ENCODE measurements at places on chromosomes 3 and 15. TPM values are rescaled to one million over a fixed set of nuclear protein-coding genes. Genes with fewer than 3 reads are reported as not detected.

GRCh38 chr3:100880072-100880471 is 113.1 kb downstream of the ABI3BP start:
- no peak for DNase-seq
- no peaks in the 10 kb centered on the region for H3K27me3 ChIP-seq
- H3K4me1 ChIP-seq = peaks cover 36% of the 10 kb centered on the region
- H3K4me3 ChIP-seq = no peak overlapping the region
- H3K36me3 ChIP-seq = no peaks in the 10 kb centered on the region

GRCh38 chr15:92930776-92931175 is 30.7 kb downstream of the CHD2 start:
- peak; percentile 91 for DNase-seq
- H3K4me3 ChIP-seq = peak overlapping the region; percentile 5
- no peaks in the 10 kb centered on the region for H3K27me3 ChIP-seq

DNA sequence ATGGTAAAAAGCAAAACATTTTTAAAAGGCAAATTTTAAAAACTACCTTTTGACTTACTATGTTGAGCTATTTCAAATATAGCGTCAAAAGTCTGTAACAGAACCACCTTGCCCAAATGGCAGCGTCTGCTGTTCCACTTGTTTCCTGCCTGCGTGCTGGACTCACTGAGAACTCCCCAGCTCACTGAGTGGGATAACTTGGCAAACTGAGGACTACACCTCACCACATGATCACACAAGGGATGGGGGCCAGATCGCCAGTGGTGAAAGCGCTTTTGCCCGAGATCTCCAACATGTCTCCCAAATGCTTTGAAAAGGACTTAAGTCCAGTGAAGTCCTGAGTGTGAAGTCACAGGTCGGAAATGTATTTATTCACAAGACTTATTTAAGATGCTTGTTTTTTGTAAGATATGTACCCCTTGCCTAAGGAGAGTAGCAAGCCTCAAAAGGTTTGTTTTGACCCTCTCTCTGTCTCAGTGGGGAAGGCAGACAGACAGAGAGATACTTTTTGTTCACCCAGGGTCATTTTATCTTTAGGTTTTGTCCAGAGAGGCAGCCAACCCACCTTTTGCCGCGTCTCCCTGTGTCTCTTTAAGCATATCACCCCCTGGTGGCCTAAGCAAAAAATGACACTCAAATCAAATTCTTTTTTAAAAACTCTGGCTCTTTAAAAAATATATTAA is 192.6 kb downstream of the PDZRN3 start:
- peak; percentile 28 for DNase-seq
- peaks cover 22% of the 10 kb centered on the region for H3K4me1 ChIP-seq
- no peak overlapping the region for H3K4me3 ChIP-seq
- no peak overlapping the region for H3K27ac ChIP-seq
- H3K27me3 ChIP-seq = peaks cover 7% of the 10 kb centered on the region

DNA sequence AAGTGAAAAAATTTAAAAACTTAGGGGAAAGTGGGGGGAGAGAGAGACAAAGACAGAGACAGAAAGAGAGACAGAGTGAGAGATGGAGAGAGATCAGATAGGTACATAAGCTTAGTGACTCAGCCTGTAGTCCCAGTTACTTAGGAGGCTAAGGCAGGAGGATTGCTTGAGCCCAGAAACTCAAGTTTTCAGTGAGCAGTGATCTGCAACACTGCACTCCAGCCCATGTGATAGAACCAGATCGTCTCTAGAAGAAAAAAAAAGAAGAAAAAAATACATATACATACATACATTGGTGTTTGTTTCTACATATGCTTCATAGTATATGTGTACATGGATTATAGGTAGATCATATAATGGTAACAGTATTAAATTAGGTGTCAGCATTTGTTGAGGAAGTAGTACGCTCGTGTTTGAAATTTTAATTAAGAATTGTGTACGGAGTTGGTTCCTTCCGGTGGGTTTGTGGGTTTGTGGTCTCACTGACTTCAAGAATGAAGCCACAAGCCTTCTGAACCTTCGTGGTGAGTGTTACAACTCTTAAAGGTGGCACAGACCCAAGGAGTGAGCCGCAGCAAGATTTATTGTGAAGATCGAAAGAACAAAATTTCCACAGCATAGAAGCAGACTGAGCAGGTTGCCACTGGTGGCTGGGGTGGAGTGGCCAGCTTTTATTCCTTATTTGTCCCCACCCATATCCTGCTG is 38.3 kb upstream of the SNRPN start:
- DNase-seq = no peak
- H3K4me3 ChIP-seq = no peak overlapping the region
- H3K27ac ChIP-seq = no peak overlapping the region

DNA sequence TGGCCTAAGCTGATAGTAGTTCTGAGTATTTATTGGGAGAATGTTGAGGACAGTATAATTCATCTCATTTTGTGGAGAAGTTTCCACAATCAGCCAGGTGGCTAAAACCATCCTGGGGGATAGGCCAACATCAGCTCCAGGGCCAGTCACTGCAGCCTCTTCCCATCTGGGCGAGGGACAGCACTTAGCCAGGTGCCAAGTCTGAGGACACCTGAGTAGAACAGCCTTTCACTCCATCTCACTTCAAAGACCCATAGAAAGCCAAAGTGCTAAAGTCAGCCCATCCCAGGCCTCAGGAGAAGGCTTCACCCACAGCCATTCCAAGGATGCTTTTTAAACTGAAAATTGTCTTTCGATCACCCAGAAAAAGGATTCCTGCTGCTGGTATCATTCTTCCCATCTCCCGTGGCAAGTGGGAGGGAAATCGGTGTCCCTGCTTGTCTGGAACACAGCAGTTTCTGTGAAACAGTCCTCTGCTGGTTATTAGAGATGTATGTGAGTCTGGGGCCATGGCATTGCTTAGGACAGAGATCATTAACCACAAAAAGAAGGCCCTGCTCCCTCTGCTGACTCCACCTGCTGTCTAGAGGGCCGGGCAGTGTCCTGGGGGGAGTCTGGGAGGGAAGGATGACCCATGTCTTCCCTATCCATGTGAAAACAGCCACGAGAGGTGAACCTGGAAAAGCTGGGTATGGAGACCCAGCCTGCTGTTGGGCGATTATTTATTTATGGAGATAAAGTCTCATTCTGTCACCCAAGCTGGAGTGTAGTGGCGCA is 9.6 kb downstream of the CALML4 start:
- DNase-seq = no peak
- peaks cover 26% of the 10 kb centered on the region for H3K36me3 ChIP-seq
- H3K27ac ChIP-seq = peak overlapping the region; percentile 19
- H3K27me3 ChIP-seq = peaks cover 4% of the 10 kb centered on the region
- H3K4me1 ChIP-seq = no peaks in the 10 kb centered on the region

DNA sequence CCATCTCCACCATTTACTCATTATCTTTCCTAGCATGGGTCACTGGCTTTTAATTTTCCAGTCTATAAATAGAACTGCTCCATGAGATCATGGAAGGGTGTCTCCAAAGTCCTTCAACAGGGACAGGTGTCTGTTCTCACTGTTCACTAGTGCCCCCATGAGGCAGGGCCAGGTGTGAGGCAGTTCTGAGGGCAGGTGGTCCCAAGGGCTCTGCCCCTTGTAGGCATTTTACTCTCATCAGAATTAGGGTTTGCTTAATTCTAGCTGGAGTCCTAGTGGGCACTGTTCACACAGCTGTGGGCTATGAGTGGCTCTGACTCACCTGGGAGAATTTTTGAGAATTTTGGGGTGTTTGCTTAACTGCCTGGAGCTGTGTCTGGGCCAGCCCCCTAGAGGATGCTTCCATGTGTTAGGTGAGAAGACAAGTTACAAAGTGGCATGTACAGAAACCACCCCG is 248.0 kb upstream of the LYSMD4 start:
- peaks cover 11% of the 10 kb centered on the region for H3K27me3 ChIP-seq
- no peak overlapping the region for H3K27ac ChIP-seq
- no peak for DNase-seq
- no peaks in the 10 kb centered on the region for H3K36me3 ChIP-seq
- H3K4me3 ChIP-seq = no peak overlapping the region
- H3K4me1 ChIP-seq = no peaks in the 10 kb centered on the region

BFSP2 gene
- not detected for total RNA-seq

CHRNA7 gene
- not detected for total RNA-seq

SAMMSON gene
- not detected for total RNA-seq

ROBO1 gene
- 51.3 TPM for total RNA-seq

Data from HFFc6 (cell line).